GM23248 (cell line): ENCODE measurements at places on chromosomes 12 and 14.
A peak's percentile ranks its signal among the peaks of the same experiment; 100 is the strongest.

DNA sequence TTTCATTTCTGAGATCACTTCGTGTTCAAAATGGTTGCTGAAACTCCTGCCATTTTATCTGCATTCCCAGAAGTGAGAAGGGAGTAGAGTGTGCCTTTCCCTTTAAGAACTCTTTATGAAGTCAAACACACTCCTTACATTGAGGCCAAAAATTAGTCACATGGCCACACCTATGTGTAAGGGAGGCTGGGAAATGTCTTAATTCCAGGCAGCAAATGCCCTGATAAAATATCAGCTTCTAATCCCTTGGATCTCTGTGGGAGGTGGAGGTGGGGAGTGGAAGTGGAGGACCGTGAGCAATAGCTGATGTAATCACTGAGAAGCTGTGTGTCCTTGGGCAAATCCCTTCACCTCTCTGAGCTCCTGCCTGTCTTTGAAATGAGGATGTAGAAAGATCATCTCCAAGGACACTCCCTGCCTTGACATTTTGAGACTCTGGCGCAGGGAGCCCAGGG lies 22.7 kb upstream of the ANKRD9 start:
- peak; percentile 34 for DNase-seq

GRCh38 chr14:28767030-28767852 lies 654 bp downstream of the FOXG1 start:
- no peak for DNase-seq

DNA sequence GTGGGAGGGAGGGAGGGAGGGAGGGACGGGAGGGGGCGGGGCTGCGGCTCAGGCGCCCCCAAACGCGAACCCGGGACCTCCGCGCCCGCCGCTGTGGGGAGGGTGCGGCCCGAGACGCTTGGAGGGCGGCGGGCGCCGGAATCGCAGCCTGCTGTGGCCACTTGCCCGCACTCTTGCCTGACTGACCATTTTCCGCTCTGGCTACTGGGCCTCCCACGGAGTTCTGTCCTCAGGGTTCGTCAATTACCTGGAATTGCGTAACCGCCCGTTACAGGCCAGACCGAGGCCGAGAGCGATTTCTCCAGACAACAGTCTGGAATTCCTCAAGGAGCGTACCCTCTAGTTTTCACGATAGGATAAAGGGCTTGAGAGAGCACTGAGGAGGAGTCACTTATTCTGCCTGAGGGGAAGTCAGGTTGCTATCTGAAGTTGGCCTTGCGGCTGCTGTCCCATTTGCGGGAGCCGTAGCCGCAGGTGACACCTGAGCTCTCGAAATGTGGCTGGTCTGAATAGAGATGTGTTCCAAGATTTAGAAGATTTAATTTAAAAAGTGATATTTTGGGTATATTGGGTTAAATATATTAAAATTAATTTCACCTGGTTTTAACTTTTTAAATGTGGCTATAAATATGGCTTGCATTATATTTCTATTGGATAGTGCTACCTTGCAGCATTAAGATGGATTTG lies 446 bp upstream of the ZNF641 start:
- DNase-seq = peak; percentile 89

DNA sequence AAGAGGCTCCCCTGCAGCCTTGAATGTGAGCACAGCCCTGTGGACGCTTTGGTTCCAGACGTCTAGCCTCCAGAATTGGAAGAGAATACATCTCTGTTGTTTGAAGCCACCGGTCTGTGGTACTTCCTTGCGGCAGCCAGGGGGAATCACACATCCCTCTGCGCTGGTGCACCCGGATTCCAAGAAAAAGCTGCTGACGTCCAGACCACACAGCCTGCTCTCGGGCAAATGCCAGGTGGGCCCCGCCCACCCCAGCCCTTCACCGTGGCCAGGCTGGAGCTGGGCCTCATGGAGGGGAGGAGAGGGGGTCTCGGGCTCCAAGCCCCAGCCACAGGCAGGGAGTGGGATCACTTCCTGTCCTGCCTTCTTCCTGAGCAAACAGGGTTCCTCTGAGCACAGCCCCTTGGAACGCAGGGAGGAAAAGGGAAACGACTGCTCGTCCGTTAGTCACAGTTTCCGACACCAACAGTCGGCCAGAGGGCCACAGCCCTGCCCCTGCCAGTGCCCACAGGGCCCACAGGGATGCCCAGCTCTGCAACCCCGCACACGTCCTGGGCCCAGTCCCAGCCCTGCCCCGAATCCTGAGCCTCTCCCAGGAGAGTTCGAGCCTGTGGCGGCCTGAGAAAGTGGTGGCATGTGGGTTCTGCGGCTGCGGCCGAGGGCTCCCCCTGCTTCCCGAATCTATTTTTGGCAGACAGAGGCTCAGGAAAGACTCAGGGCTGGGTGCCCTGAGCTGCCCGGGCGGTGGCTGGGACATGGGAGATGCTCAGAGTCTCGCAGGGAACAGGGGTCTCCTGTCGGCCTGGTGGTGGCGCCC lies 85.3 kb downstream of the RFLNA start:
- peak; percentile 97 for DNase-seq

- peak; percentile 87 for DNase-seq
Measured at GRCh38 chr12:55842681-55843429, at the start of gene MMP19. Gene MMP19 (minus strand): TSS chr12:55842936. CDS start chr12:55842830, 106 bp downstream.
